ENCODE measurements at places on chromosomes 12 and 14.

DNA sequence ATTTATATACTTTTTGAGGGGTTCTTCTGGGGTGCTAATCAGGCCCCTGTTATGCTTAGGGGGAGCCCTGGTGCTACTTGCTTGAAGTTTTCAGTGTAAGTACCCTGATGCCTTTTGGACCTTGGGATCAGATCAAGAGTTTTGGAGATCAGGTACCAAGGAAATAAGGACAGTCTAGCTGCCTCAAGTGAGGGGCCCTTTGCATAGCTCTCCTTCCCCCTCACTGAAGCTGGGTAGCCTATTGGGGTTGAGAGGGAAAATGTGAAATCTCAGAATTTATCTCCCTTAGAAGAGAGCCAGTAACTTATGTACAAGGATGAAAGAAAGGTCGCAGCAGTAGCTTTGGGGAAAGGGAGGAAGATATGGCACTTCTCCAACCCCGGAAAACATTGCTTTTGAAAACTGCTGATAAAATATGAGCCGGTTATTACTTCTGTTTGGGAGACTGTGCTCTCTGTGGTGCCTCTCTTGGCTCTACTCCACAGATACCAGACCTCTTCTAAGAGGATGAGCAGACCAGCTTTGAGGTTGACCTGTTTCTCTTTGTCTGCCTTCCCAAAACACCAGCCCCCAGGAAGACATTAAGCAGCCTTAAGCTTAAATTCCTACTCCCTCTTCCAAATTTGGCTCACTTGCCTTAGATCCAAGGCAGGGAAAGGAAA is 8.8 kb upstream of the AMHR2 start:
- no peak for DNase-seq

DNA sequence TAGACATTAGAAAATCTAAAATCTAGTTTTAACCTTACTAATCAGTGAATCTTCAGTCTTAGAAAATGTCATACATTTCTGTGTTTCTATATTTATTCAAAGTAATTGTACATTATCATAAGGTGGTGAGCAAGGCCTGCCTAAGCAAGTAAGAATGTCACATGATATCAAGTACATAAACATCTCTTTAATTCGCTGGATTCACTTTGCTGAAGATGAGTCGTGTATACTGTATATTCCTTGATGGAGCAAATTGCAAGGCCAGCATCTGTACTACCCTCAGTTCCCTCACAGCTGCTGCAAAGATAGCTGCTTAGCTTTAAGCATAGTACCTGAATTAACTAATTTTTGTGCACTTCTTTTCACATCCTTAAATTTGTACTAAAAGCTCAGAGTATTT is 8.5 kb upstream of the AK7 start:
- DNase-seq: no peak

- no peak for DNase-seq
Measured at GRCh38 chr12:128938886-128939285, 85.6 kb downstream of the GLT1D1 start.

- no peak for DNase-seq
Measured at GRCh38 chr14:99644035-99644587, 818 bp upstream of the HHIPL1 start.

- DNase-seq: no peak
Measured at GRCh38 chr12:113861708-113862312, 104.3 kb downstream of the RBM19 start.

GRCh38 chr12:85058339-85058738 is 22.2 kb downstream of the LRRIQ1 start:
- no peak for DNase-seq

GRCh38 chr12:25052196-25052913 is 103.5 kb upstream of the BCAT1 start:
- peak; percentile 7 for DNase-seq

DNA sequence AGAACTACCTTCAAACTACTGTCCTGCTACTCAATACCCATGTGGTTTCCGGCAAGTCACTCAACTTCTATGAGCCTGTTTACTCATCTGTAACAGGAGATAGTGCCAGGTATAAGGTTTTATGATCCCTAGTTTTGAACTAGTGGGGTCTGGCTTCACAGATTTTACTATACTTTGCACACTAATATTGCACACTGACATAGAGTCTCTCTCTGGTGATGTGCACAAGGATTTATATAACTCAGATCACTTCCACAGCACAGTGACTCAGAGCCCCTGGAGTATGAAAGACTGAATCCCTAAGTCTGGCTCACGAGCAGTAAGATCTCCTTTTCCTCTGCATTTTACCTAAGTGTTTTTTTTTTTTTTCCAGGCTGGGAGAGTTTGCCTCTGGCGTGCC is 69.7 kb upstream of the SLC38A2 start:
- DNase-seq: peak; percentile 61

- no peak for DNase-seq
Measured at GRCh38 chr12:78406213-78406612, 458.4 kb upstream of the SYT1 start.

DNA sequence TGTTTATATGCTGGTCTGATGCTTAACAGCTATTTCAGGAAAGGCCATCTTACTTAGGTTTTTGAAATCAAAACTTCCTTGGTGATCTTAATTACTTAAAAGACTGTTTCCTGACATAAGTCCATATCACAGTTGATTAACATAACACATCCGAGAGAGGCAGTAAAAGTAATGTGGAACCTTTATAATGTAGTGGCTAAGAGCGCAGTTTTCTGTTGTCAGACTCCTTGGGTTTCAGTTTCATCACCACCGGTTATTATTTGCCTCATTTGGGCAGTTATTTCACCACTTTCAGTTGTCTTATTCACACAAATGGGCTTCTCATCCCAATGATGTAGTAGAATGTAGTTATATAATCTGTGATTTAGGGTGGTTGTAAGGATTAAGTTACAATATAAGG is 30.9 kb downstream of the TBC1D15 start:
- no peak for DNase-seq

DNA sequence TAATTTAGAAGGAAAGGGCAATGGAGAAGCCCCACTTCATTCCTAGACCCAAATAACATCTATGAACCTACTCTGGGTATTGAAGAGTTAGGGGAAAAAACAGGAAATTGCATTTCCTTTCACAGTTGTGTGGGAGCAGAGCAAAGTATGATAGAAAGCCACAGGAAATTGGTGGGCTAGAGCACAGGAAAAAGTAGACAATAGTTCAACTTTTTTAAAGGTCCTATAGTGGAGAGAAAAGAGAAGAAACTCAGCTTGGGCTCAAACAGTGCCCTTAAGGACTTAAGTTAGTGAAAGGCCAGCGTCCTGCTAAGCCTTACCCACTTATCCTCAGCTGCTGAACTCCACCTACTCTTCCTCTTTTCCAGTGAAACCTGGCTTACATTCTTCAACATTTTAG is 258.1 kb downstream of the DPY19L2 start:
- peak; percentile 72 for DNase-seq

GRCh38 chr14:105865904-105866840 is 339.8 kb downstream of the TMEM121 start:
- DNase-seq: no peak

DNA sequence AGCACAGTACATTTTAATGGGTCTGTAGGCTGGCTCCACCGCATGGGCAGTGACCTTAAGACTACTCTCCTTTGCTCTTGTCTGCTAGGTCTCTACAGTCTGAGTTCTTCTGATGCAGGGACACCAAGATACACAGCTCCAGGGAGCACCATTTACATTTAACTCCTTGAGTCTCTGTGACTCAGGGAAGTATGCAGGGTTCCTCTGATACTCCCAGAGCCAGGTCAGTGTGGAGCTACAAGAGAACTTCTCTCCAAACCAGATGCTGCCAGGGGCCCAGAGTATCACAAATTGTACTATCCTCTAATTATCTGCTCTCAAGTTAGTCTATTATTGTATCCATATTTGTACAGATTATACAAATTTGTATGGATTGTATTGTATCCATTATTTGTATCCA is 15.2 kb downstream of the ZFP36L1 start:
- no peak for DNase-seq

- peak; percentile 15 for DNase-seq
Measured at GRCh38 chr14:69928111-69928523, 48.9 kb downstream of the SMOC1 start.

DNA sequence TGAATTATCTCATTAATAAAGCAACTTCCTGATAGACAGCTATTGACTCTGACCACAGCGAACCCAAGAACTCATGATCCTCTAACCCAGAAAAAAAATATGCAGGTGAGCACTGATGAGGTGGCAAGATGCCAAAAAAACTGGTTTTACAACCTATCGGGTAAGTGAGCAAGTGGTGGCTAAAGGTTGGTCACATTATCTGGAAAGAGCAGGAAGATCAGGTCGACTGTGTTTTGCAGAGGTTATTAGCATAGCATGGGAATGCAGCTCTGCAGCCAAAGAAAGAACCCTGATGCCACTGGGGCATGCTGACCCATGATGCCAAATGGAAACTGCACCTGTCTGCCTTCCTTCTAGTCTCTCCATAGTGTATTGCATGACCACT is 23.5 kb downstream of the BHLHE41 start:
- DNase-seq: no peak

DNA sequence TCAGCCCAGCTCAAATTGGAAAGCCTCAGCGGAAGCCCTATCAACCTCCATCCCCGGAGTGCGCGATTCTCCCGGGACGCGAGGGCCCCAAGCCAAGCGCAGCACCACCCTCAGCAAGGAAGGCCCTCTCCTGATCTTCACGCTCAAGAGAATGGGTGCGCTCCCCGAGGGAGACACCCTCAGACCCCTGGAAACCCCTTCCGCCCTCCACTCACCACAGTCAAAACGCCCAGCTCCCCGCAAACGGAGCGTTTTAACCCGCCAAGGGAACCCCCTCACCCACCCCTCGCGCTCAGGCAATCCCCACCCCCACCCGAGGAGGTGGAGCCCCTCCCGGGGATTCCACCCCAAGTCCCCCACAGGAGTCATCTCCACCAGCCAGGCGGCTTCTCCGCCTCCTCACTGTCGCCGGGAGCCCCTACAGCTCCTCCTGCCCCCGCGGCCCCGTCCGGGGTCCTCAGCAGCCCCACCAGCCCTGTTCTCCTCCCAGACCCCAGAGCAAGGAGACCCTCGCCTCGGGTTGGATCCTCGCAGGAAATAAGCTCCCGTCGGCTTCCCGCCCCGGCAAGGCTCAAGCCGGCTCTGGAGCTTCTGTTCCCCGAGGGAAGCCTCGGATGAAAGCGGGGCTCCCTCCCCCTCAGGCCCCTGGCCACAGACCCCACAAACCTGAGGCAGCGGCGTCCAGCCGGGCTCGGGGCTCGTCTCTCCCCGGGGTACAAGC is 507 bp downstream of the BAZ2A start:
- peak; percentile 24 for DNase-seq

DNA sequence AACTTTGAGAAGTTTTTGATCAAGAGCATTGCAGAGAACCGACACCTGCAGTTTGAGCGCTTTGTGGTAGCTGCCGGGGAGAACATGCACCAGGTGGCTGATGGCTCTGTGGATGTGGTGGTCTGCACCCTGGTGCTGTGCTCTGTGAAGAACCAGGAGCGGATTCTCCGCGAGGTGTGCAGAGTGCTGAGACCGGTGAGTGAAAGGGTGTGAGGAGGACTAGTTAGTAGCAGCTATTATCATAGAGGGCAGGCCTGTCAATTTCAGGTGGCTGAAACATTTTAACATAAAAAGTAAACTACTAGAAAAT is 27.0 kb upstream of the HIGD1C start:
- peak; percentile 9 for DNase-seq

DNA sequence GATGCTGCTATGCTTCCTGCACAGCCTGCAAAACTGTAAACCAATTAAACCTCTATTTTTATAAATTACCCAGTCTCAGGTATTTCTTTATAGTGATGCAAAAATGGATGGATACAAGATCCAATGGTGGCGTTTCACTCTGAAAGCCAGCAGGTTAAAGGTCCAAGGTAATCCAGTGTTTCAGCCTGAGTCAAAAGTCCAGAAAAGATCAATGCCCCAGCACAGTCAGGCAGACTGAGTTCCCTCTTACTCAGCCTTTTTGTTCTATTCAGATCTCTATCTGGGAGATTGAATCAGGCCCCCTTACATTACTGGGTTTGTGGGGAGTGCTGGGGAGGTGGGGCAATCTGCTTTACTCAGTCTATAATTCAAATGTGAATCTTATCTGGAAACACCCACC is 464.5 kb downstream of the GXYLT1 start:
- DNase-seq: no peak

Data from dermis blood vessel endothelial cell (primary cell).